ENCODE measurements at places on chromosomes 13 and 19. TPM values are rescaled to one million over a fixed set of nuclear protein-coding genes. Genes with fewer than 3 reads are reported as not detected.

The C19orf67 gene
- not detected for total RNA-seq

The RNF113B gene
- total RNA-seq: not detected

The RNF225 gene
- not detected for total RNA-seq

The TNNI3 gene
- 0.62 TPM for total RNA-seq

The ACP5 gene
- total RNA-seq: 24.3 TPM

GRCh38 chr13:60335531-60335930 is 61.5 kb upstream of the TDRD3 start:
- no peaks in the 10 kb centered on the region for H3K36me3 ChIP-seq
- peaks cover 4% of the 10 kb centered on the region for H3K27me3 ChIP-seq
- H3K4me3 ChIP-seq: no peak overlapping the region
- H3K4me1 ChIP-seq: no peaks in the 10 kb centered on the region

DNA sequence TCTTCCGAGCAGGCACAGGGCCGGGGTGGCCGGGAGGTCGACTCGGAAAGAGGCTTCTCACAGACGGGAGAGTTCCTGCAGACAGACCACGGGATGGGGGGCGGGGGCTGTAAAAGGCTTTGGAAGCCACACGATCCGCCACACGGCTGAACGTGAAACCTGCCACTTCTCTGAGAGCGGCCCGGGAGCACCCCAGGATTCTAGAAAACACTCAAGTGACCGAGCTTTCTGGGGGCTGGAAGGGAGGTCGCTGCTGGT is 15.6 kb upstream of the SLC39A3 start:
- no peak overlapping the region for H3K4me3 ChIP-seq
- H3K4me1 ChIP-seq: no peaks in the 10 kb centered on the region
- H3K36me3 ChIP-seq: no peaks in the 10 kb centered on the region
- DNase-seq: no peak
- no peaks in the 10 kb centered on the region for H3K27me3 ChIP-seq

- no peak overlapping the region for H3K27ac ChIP-seq
- H3K27me3 ChIP-seq: no peaks in the 10 kb centered on the region
- H3K36me3 ChIP-seq: no peaks in the 10 kb centered on the region
- no peaks in the 10 kb centered on the region for H3K4me1 ChIP-seq
These were observed 126.4 kb downstream of the POU4F1 start for GRCh38 chr13:78476910-78477309.

- H3K4me3 ChIP-seq: no peak overlapping the region
- H3K36me3 ChIP-seq: no peaks in the 10 kb centered on the region
- no peaks in the 10 kb centered on the region for H3K4me1 ChIP-seq
- DNase-seq: peak; percentile 55
These were observed 4.1 kb downstream of the KPTN start for GRCh38 chr19:47479701-47480503.

DNA sequence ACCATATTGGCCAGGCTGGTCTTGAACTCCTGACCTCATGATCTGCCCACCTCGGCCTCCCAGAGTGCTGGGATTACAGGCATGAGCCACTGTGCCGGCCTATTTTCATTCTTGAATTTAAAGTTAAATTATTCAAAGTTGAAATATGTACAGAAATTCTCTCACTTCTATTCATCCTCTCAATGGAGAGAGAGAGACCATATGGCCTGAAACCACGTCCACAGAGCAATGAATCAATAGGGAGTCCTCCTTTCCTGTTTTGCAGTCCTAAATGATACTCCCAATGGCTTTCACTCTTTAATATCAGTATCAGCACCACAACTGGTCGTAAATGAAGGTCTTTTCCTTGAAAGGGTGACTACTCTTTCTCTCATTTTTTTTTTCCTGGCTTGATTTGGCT is 30.5 kb upstream of the KCTD4 start:
- H3K27ac ChIP-seq: no peak overlapping the region
- H3K27me3 ChIP-seq: no peaks in the 10 kb centered on the region
- H3K36me3 ChIP-seq: no peaks in the 10 kb centered on the region
- H3K4me3 ChIP-seq: no peak overlapping the region
- no peaks in the 10 kb centered on the region for H3K4me1 ChIP-seq

GRCh38 chr13:44435919-44436510 is 62.4 kb downstream of the SERP2 start:
- H3K27me3 ChIP-seq: no peaks in the 10 kb centered on the region
- no peak for DNase-seq
- H3K36me3 ChIP-seq: peaks cover 16% of the 10 kb centered on the region
